Thyroid gland (tissue), 4 donors: ENCODE measurements at places on chromosomes 2 and 18.

DNA sequence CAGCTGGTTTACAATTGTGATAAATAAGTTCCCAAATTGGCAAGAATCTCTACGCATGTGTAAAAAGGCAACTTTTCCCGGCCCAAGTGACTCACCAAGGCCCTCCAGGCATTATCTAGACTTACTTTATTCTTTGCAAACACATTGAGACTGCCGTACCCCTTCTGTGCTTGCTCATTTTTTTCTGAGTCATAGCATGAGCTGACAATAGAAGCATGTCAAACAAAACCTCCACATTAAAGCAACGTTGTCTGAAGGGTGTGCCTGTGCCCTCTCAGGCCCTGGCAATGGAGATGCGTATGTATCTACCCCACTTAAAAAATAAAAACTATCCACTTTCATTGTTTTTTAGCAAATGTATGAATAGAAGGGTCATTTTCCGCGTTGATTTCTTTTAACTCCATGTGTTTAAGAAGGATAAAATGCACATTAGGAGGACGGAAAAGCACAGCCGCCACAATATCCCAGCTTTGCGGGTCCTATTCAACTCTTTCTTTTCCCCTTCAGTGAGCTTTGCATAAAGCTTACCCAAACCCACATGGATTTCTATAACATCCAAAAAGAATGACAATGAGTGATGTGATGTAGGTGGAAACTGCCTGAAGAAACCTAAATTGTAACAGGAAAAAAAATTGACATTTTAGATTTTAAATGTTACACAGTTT lies 298.2 kb downstream of the CDCA7 start:
- H3K36me3 ChIP-seq, result no peaks in the 10 kb centered on the region
- no peaks in the 10 kb centered on the region for H3K27me3 ChIP-seq
- no peak overlapping the region for H3K27ac ChIP-seq
- no peak for DNase-seq

DNA sequence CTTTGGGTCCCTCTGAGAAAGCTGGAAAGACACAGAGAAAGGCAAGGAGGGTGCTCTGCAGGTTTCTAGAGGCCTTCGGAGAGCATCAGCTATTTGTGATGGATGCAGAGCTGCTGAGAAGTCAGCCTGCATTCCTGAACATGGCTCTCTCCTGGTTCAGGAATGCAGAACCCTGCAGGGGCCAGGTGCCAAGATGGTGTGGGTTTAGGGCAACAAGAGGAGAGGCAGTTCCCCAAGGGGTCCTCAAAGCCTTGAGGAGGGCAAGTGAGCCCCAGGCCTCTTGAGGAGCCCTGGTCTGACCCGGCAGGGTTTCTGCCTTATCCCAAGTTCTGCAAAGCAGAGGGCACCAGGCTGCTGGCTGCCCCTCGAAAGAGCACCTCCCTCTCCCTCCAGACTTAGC lies 93.3 kb downstream of the HS1BP3 start:
- peak; percentile 72 for DNase-seq
- H3K4me3 ChIP-seq, result no peak overlapping the region

- H3K27me3 ChIP-seq, result no peaks in the 10 kb centered on the region
- H3K27ac ChIP-seq, result no peak overlapping the region
- H3K4me1 ChIP-seq, result no peaks in the 10 kb centered on the region
- no peak for DNase-seq
- H3K4me3 ChIP-seq, result no peak overlapping the region
These were observed 128.2 kb downstream of the COL4A4 start for GRCh38 chr2:227035711-227036367.

- DNase-seq, result no peak
- no peaks in the 10 kb centered on the region for H3K36me3 ChIP-seq
- H3K4me1 ChIP-seq, result no peaks in the 10 kb centered on the region
- H3K4me3 ChIP-seq, result no peak overlapping the region
- H3K27me3 ChIP-seq, result no peaks in the 10 kb centered on the region
- no peak overlapping the region for H3K27ac ChIP-seq
These were observed 116.6 kb downstream of the SRBD1 start for GRCh38 chr2:45494275-45494977.

GRCh38 chr2:179987916-179988315 lies 19.2 kb downstream of the CWC22 start:
- no peaks in the 10 kb centered on the region for H3K4me1 ChIP-seq
- H3K36me3 ChIP-seq, result peaks cover 10% of the 10 kb centered on the region
- H3K4me3 ChIP-seq, result no peak overlapping the region

DNA sequence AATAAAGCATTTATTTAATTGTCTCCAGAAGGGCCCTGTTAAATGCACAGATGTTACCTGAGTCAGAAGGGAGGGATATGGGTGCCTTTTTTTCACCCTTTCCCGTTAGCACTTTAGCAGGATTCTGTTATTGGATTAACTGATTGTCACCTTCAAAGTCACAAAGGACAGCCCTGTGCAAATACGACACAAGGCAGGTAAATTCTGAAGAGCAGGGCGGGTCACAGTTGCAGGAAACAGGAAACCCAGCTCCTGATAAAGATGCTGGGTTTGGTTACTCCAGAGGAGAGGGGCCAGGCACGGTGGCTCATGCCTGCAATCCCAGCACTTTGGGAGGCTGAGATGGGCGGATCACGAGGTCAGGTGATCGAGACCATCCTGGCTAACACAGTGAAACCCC lies 11.4 kb upstream of the PKDCC start:
- no peak for DNase-seq
- no peak overlapping the region for H3K4me3 ChIP-seq
- H3K27ac ChIP-seq, result no peak overlapping the region
- H3K27me3 ChIP-seq, result no peaks in the 10 kb centered on the region
- H3K4me1 ChIP-seq, result peaks cover 6% of the 10 kb centered on the region

- peak overlapping the region; percentile 71 for H3K27ac ChIP-seq
- no peaks in the 10 kb centered on the region for H3K36me3 ChIP-seq
- H3K4me1 ChIP-seq, result peaks cover 35% of the 10 kb centered on the region
- DNase-seq, result no peak
- no peak overlapping the region for H3K4me3 ChIP-seq
- no peaks in the 10 kb centered on the region for H3K27me3 ChIP-seq
These were observed 17.9 kb downstream of the SDC1 start for GRCh38 chr2:20207051-20207450.

- H3K4me1 ChIP-seq, result peaks cover 8% of the 10 kb centered on the region
- H3K36me3 ChIP-seq, result no peaks in the 10 kb centered on the region
- H3K27me3 ChIP-seq, result no peaks in the 10 kb centered on the region
- H3K27ac ChIP-seq, result no peak overlapping the region
- H3K4me3 ChIP-seq, result no peak overlapping the region
These were observed 1.3 kb upstream of the LYPD6 start for GRCh38 chr2:149329068-149329467.

- H3K27ac ChIP-seq, result no peak overlapping the region
- H3K4me1 ChIP-seq, result peaks cover 6% of the 10 kb centered on the region
- H3K4me3 ChIP-seq, result no peak overlapping the region
- no peaks in the 10 kb centered on the region for H3K27me3 ChIP-seq
- H3K36me3 ChIP-seq, result no peaks in the 10 kb centered on the region
These were observed 54.6 kb upstream of the MAP4K3 start for GRCh38 chr2:39491653-39492052.
